NCI-H460 (cell line): ENCODE measurements at places on chromosomes 5 and 9. TPM values are rescaled to one million over a fixed set of nuclear protein-coding genes. Genes with fewer than 3 reads are reported as not detected.

- DNase-seq, result peak; percentile 31
Observed at GRCh38 chr5:149038336-149039080, 24.4 kb downstream of the SH3TC2 start.

- no peak for DNase-seq
Observed at GRCh38 chr5:126561908-126562307, 33.1 kb downstream of the ALDH7A1 start.

- no peak for DNase-seq
Observed at GRCh38 chr5:6450319-6450833, 1.7 kb downstream of the UBE2QL1 start.

DNA sequence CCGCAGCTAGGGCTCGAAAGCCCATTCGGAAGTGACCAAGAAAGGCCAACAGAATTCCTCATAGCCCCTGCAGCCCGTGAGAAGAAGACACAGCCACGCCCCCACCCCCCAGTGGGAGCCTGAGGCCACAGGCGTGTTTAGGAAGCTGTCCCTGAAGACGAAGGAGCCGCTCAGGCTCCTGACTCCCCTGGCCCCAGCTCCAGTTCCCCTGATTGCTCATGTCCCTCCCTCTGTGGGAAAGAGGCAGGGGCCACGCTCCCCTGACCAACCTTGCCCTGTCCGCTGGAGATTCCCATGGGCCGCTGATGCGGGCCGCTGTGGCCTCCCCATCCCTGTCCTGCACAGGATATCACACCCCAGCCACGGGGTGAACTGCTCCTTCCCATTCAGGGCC, 13.6 kb downstream of the ROPN1L start:
- DNase-seq, result no peak

The CARD9 gene
- total RNA-seq, result 0.22 and 0.32 TPM in 2 replicates

The CTSV gene
- 2.2 and 2.8 TPM in 2 replicates for total RNA-seq

The PCDHGB7 gene
- 0.79 and 0.89 TPM in 2 replicates for total RNA-seq

The SPATA6L gene
- total RNA-seq, result not detected in 2 replicates

The ENTPD2 gene
- total RNA-seq, result not detected in 2 replicates

The GALNT12 gene
- total RNA-seq, result 8.6 and 8.8 TPM in 2 replicates

The CTXN3 gene
- not detected in 2 replicates for total RNA-seq

The OTULINL gene
- total RNA-seq, result 0.29 and 0.35 TPM in 2 replicates
